ENCODE measurements at places on chromosomes 3 and 15.

DNA sequence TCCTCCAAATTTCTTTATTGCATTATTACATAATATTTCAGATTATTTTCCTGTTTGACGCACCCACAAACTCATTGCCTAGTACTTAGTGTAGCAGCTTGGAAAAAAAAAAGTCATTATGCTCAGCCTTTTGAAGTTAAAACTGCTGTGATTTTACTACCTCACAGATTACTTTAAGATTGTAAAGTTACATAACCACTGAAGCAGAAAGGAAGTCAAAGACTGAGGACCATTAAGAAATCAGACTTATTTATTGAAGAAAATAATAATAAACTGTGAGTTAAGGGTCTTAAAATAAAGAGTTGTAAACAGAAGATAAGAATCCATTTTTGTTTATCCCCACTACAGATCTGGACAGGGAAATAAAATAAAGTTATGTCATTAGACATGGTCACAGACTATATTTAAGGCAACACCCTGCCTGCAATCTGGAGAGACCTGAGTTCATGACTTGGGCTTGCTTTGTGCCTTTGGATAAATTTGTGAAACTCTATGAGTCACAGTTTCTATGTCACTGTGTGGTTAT, 212.1 kb upstream of the ROBO2 start:
- no peak for DNase-seq

DNA sequence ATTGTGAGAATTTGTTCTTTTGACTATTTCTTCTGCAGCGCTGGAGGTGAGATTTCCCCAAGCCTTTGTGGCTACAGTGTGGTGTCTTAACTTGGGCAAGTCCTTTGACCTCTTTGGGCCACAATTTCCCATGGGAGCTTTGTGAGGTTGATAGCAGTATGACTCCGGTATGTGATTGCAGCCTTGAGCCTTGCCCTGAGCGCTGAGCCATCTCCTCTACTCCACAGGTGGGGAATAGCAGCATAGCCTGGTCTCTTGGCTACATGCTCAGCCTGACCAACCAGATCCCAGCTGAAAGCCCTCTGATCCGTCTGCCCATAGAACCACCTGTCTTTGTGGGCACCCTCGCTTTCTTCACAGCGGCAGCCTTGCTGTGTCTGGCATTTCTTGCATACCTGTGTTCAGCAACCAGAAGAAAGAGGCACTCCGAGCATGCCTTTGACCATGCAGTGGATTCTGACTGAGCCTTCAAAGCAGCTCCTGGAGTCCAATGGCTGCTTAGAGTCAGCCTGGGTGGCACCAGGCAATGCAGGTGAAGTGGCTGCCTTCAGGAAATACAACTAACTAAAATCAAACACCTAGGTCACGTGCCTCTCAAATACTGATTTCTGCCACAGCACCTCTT, 30.0 kb upstream of the RPL14 start:
- no peak for DNase-seq

GRCh38 chr3:38392604-38393163, 46.1 kb downstream of the XYLB start:
- DNase-seq, result no peak

DNA sequence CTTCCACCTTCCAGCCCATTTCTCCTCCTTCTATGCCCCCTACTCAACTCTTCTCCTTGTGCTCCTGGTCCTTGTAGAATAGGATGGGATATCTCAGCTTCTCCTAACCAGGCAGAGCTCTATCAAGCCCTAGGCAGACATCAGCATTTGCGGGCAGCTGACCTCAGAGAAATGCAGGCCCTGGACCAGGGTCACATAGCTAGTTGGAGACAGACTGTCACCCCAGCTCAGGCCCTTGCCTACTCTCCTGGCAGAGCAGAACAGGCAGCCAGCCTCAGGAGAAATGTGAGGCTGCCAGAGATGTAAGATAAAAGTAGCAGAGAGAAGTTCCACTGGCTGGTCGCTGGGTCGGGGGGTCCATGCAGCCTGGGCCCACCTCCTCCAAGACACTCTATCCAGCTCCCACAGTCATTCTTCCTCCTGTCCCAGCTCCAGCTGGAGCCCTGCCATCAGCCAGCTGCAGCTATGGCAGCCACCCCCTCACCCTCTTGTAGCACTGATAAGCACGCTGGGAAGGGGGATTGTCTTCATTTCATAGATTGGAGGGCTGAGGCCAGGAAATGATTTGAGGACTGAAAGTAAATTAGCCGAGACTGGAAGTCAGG, 4.0 kb downstream of the CYP8B1 start:
- DNase-seq, result no peak

DNA sequence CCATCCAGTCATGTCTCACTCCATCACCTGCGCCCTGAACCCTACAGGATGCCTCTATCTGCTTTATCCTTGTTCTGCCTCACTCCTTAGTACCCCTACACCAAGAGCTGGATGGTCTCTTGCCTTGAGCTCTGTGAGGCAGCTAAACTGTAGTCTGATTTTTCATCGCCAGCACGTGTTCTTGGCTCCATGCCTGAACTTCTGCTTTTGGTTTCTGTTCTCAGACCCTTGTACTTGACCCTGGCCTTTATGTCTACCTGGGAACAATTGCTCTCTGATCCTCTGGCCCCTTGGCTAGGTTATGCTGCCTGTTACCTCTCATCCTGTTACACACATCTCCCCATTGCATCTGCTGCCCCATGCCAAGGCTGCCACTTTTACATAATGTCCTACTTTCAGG, 318.0 kb upstream of the LMCD1 start:
- no peak for DNase-seq

Data from stimulated activated naive CD4-positive, alpha-beta T cell (primary cell).